Stimulated activated CD4-positive, alpha-beta T cell treated with anti-CD3 and anti-CD28 coated beads, Interleukin-15, amount 100 ng/mL, for 1 hour (primary cell): ENCODE measurements at places on chromosomes 6 and 20.

GRCh38 chr20:39290575-39290974 is 328.4 kb downstream of the DHX35 start:
- DNase-seq, result no peak

DNA sequence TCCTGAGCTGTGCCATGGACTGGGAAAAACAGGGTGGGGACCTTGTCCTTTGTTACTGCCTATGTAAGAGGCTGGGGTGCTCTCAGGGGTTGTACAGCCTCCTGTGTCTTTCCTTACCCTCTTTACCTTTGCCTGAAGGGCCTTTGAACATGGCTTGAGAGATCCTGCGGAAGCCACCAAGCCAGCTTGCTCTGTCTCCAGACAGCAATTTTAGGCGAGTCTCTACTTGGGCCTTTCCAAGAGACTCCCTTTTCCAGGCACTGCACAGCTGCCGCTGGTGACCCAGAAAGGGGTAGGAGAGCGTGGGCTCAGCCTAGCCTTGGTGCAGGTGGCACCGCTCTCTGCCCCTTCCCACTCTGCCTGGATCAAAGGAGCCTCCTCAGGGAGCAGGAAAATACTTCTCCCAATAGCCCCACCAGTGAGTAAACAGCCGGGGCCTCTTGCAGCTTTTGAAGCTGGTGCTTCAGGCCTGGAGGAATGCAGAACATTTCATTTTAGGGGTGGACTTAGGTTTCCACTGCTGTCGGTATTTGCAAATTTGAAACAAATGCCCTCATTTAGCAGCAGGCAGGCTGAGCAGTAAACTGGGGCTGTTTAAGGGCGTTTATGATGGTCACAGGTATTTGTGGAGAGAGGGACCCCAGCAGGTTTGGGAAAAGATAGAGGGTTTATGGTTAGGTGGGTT is 13.9 kb downstream of the PTK7 start:
- no peak for DNase-seq

DNA sequence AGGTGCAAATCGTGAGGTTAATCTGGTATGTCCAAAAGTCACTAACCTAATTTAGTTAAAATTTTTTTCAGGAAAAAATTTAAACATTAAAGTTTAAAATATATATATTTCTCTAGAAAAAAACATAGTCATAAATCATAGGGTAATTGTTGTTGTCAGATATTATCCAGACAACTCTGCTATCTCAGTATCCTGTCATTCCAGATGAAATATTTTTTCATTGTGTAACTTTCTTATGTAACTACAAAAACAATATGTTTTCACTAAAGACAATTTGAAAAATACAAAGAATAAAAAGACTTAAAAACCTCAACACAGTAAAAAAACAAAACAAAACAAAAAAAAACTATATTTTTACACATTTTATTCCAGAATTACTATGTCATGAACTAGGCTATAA is 57.6 kb downstream of the TENT5A start:
- no peak for DNase-seq

- DNase-seq, result no peak
These were observed 11.4 kb upstream of the RAMACL start for GRCh38 chr6:166597711-166598440.

GRCh38 chr6:139278190-139278589 is 13.6 kb downstream of the TXLNB start:
- no peak for DNase-seq

- DNase-seq, result peak; percentile 59
These were observed 580 bp upstream of the SYCP2 start for GRCh38 chr20:59933849-59934585.

DNA sequence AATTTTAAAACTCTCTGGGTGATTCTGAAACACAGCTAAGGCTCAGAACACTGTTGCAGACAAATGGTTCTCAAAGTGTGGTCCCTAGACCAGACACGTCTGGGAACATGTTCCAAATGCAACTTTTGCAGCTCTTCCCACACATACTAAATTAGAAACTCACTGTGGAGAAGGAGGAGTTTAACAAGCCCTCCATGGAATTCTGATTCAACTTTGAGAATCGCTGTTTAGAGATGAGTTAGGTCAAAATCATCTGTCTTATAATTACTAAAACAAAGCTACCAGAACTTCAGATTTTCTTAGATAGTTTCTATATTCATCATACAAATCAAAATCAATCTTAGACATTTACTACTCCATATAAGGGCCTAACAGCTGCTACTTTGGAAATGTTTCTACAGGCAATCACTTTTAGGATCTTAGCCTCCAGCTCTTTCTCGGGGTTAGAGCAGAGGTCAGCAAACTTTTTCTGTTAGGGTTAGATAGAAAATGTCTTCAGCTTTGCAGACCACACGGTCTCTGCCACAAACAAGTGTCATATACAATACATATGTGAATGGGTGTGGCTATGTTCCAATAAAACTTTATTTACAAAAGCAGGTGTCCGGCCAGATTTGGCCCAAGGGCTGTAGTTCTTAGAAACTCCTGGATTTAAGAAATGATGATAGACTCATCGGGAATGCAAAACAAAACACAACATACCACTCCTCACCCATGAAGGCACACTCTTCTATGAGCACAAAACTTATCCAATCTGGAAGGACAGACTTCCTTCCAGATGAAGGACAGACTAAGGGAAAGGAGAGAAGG is 50.0 kb upstream of the ARHGAP18 start:
- DNase-seq, result no peak

GRCh38 chr6:71338540-71339316 is 50.1 kb downstream of the OGFRL1 start:
- no peak for DNase-seq

DNA sequence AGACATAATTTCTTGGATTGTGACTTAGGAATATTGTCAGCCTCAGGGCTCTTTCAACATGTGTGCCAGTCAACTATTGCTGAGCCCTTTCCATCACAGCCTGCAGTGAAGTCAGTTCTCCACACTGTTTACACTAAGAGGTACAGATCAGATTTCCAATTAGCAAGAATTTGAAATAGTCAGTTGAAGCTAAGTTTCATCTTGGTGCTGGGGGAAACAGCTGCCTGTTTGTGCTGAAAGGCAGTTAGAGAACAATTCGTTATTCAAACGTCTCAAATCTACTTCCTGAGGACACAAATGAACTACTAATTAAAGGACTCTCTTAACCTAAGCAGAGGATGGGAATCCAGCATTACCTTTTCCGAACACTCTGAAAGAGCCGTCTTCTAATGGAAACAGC is 25.9 kb downstream of the ADGRF1 start:
- DNase-seq, result no peak

DNA sequence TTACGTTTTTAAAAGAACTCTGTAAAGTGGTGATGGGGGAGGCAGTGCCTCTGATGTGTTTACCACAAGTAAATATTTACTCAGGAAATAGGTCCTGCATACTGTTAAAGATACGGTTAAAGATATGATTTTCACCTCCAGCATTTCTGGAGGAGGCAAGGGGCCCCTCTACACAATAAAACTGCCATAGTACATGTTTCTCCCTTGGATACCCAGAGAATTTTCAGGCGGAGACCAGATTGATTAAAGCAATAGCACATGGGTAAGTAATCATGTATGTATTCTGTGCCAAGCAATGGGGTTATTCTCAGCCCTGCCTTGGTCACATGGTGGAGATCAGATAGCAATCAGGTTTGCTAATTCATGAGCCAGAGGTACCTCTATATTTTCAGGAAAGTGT is 9.6 kb downstream of the RIPOR2 start:
- DNase-seq, result no peak

DNA sequence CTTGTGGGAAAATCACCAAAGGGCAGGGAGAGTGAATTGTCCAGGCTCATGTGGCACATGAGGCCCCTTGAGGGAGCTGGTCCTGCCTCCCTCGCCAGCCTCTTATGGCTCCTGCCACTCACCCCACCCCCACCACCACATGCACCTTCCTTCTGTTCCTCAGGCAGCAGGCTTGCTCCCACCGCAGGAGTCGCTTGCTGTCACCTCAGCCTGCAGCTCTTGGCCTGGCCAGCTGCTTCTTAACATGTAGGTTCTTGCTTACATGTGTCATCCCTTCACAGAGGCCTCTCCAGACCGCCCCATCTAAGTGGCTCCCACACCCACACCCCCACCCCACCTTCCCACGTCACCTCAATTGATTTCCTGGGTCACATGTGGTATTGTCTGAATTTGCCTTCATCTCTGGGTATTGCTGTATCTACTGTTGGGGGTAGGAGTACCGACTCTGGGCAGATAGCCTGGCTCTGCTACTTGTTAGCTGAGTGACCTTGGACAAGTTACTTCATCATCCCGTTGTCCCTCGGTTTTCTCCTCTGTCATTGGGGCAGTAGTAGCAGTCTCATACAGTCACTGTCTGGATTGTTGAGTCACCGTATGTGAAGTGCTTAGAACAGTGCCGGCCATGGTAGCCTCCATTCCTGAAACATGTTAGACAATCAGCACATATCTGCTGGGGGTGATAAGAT is 41.7 kb downstream of the SLC9A8 start:
- DNase-seq, result no peak

DNA sequence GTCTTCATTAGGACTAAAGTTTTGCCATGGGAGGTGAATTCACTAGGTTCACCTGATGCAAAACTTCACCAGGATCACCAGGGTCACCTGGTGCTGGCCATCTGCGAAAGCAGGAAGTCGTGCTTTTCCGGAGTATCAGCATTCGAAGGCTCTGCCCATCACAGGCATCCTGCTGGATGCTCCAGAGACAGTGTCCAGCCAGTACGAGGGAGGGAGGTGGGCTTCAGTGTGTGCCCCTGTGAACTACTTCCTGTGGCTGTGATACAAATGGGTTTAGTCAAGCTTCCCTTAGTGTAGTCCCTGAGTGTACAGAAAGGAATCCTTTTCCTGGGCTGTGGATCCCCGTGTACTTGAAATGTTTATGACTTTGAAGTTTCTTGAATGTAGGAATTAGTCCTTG is 3.4 kb upstream of the RPS6KA2 start:
- DNase-seq, result no peak

- DNase-seq, result no peak
These were observed 593.9 kb downstream of the CD109 start for GRCh38 chr6:74289884-74290283.

DNA sequence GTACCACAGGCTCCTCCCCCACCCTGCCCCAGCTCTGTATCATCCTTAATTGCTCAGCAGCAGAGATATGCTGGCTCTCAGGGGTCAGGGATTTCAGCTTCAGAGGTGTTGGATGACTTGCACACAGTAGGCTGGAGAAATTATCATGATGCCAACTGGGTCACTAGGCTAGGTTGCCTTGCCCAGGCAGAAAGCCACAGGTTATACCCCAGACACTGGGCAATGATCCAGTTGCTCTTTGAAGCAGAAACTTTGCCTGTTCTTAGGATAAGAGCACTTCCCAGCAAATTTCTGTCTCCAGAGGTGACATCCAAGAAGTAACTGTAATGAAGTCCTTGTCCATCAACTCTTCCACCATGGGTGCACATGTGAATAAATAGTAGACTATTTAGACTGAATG is 38.3 kb upstream of the SCML4 start:
- no peak for DNase-seq

DNA sequence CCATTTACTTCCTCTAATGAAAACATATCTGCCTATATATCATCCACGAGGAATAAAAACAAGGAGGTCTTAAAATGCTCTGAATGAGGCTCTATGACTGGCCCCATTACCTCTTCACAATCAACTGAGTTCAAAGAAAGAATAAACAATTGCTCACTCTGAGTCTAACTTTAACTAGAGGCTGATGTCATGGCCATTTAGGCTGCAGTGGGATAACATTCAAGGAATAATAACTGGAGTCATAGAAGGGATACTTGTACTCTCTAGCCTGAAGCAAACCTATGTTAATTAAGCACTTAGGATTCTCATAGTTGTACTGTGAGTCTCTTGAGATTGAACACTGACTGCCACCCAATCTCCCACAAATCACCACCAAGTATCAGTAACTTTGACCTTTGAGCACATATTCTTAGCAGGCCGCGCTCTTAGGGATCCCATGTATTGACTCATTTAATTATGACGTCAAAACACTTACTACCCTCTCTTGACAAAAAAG is 70.2 kb downstream of the PERP start:
- DNase-seq, result no peak

DNA sequence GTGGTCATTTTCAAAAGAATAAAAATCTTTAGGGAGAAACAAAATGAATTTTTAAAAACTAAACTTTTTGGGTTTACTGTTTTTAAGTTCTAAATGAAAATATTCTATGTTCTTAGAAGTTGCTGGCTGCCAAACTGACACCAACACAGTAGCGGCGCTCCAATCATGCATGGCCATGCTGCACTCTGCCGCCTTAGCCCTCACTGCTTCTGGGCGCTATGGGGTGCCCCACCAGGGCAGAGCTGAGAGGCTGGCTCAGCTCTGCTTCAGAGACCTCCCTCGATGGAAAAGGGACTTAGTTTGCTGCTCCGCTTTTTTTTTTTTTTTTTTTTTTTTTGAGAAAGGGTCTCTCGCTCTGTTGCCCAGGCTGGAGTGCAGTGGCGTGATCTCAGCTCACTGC is 20.9 kb downstream of the EZR start:
- no peak for DNase-seq
